ENCODE measurements at places on chromosomes 7 and 10.

DNA sequence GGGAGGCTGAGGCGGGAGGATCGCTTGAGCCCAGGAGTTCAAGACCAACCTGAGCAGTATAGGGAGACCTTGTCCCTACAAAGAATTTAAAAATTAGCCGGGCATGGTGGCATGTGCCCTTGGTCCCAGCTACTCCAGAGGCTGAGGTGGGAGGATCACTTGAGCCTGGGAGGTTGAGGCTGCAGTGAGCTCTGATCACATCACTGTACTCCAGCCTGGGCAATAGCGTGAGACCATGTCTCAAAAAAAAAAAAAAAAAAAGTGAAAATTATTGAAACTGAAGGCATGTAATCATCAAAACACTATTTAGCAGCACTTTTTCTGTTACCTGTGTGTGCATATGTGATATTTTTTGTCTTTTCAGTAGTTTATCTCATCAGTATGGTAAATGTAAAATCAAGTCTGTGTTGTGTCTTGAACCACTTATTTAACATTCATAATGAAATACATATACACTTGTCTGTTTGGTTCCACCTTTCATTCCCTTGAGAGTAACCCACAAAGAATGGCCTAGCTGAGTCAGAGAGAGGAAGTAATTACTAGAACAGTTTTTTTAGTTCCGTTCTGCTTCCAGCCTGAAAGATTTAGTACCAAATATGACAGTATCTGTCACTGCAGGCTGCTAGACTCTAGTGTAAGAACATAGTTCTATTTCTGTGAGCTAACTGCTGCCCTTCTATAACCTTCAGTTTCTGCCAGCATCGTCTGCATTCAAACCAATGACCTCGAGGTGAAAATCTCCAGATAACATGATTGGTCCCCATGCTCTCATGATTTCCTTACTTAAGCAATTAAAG lies 68.6 kb downstream of the MMRN2 start:
- DNase-seq: no peak

DNA sequence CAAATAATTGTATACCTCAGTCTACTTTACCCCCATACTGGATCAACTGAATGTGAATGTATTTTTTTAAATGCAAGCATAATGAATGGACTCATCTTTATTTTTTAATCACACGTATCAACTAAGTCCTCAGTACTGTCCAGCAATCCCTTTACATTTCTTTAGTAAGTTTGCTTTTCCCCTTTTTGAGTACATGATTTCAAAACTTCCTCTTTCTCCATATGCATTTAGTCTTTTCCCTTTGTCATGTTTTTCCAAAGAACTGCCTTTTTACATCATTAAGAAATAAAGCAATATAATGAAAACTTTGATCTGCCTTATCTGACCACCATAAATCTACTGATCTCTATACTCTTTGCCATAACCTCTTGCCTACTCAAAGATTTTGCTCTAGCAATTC lies 182.5 kb upstream of the AKR1E2 start:
- DNase-seq: no peak

- no peak for DNase-seq
Observed at GRCh38 chr7:41277561-41277960, 425.3 kb downstream of the INHBA start.

DNA sequence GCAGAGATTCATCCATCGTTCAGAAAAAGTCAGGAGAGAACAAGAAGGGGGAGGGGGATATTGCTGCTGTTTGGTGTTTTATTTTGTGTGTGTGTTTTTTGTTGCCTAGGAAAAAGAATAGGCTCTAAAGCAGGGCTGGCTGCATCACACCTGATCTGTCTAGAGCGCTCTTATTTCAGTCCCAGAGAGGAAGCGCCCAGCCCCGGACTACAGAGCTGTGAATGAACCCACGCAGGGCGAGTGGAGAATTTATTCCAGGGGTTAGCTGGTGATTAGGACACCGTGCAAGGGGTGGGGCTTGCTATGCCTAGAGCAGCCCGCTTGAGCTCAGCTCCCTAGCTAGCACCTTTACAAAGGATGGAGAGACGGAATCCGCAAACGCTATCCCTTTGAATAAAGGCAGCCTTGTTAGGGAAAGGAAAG lies 621 bp upstream of the FAM13C start:
- DNase-seq: no peak

DNA sequence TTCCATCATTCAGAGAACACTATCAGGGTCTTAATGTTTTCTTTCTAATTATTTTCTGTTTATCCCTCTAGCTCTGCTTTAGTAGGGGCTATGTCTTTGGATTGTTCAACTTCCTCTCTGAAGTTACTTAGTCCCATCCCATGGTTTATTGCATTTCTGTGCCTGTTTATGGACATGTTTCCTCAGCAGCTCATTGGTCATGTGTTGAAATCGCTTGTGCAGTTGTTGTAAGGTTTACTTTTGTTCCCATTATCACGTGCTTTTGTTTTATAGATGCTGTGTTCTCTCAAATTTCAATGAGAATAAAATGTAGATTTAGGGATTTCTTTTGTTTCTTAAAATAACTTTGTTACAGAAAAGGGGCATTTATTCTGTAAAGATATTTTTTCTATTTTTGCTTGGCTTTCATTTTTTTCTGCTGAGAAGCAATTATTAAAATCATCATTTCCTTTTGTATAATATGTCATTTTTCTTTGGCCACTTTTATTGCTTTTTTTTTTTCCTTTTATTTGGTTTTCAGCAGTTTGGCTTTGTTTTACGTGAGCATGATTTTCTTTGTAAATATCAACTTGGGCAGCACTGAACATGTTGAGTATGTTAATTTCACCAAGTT lies 110.9 kb downstream of the CCDC7 start:
- no peak for DNase-seq
